Fibroblast of skin of scalp (primary cell): ENCODE measurements at places on chromosomes 11 and 22.

DNA sequence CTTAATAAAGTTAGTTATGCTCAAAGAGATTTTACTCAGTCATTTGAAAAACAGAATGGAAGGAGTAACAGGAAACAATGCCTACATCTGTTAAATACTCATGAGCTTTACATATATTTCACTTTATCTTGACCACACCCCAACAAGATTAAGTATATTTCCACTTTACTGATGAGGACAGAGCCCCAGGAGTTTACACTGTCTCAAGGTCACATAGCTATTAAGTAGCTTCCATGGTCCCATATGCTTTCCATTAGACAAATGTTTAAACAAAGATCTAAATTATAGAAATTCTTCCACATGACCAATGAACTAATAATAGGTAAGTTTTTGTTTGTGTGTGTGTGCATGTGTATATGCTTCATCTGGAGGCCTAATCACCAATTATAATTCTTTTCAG lies 30.2 kb downstream of the MRTFA start:
- no peak for DNase-seq

GRCh38 chr11:23308041-23308440 lies 447.8 kb upstream of the CCDC179 start:
- no peak for DNase-seq

- no peak for DNase-seq
Measured at GRCh38 chr11:1573903-1574237, 1.8 kb upstream of the DUSP8 start.

DNA sequence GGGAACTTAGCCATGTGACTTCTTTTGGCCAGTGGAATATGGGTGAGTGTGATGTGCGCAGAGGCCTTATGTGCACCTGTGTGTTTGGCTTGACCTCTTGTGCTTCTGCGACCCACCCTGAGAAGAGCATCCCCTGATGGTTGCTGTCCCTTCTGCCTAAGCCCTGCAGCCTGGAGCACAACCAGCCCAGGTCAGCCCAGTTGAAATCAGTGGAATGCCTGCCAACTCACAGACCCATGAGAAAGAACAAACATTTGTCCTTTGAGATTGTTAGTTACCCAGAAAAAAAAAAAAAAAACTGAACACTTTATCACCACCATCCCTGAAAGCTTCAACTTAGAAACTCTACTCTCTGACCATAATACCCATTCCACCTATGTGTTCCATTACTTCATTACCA lies 38.5 kb downstream of the PAMR1 start:
- DNase-seq: no peak

DNA sequence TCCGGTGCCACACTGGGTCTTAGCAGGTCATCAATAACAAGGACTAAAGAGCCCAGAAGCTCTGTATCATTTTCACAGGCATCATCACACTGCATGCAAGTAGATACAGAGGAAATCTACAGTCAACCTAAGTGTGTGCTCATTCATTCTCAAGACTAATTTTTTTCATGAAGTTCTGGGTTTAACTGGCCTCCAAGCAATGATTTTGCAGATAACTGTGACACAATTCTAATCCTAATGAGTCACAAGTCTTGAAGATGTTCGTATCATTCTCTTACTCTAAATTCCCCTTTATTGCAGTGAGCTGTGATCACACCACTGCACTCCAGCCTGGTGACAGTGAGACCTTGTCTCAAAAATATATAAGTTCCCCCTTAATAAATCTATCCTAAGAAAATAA lies 2.5 kb downstream of the OR52W1 start:
- no peak for DNase-seq

DNA sequence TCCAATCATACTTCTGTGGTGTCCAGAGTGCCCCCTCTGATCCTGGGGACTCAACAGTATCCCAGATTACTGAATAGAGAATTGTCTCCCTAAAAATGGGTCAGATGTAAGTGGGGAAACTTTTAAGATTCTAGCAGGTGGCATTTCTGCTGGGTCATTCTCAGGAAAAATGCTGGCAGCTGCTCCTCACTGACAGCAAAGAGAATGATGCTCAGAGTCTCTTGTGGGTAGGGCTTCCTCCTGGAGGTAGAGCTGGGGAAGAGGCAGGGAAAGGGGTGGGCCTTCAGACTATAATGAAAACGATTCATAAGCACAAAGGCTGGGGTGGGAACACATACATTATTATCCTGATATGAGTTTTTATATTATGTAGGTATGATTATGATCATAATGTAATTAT lies 647.2 kb downstream of the NELL1 start:
- no peak for DNase-seq

GRCh38 chr22:38468443-38469305 lies 778 bp downstream of the KDELR3 start:
- peak; percentile 58 for DNase-seq
